NCI-H1694 (cell line): ENCODE measurements at places on chromosomes 12 and 14.

DNA sequence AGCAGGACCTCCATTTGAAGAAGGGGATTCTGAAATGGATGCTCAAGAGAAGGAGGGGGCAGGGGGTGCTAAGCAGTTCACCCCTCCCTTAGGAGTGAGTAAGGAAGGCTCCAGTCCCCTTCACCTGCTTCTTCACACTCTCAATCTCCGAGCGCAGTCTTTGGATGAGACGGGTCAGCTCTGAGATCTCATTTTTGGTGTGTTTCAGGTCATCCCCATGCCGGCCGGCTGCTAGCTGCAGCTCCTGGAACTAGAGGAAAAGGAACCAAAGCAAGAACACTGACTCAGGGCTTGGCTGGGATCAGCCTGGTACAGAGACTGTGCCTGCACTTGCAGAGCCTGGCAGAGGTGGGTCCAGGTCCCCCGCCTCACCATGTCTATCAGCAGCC lies 7.3 kb downstream of the KRT73 start:
- no peak for DNase-seq

DNA sequence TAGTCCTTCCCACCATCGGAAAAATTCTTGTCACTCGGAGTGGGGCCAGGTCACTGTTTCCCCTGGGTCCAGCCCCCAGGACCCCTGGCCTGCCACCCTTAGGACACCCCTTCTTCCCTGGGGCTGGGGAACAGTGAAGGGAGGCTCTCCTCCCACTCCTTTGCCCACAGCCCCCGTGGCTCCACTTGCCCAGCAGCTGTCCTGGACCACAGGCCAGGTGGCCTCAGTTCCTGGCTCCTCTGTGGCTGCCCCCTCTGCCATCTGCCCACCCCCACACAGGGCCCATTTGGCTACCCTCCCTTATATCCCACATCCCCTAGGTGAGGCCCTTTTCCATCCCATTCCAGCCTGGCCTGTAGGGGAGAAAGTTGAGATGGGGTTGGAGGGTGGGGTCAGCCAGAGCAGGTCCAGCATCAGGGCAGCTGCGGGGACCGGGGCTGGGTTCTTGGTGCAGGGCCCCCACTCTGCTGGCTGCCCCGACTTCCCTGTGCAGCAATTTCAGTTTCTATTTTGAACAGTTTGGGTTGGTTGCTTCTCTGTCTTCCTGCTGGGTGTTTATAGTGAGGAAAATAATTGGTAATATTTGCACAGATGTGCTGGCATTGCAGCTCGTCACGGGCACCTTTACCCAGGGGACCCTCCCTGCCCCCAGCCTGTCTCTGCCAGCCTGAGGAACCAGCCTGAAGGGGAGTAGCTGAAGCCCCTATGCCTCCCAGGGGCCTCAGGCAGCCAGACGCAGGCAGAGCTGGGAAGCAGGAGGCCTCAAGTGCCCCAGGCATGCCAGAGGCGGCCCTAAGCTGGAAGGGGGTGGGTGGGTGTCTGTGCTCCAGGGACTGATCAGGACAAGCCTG lies 23.4 kb downstream of the SYNDIG1L start:
- DNase-seq: peak; percentile 78

GRCh38 chr12:43310596-43310995 lies 241.4 kb downstream of the ADAMTS20 start:
- DNase-seq: no peak

- no peak for DNase-seq
Measured at GRCh38 chr12:43109631-43110345, 442.2 kb downstream of the ADAMTS20 start.

DNA sequence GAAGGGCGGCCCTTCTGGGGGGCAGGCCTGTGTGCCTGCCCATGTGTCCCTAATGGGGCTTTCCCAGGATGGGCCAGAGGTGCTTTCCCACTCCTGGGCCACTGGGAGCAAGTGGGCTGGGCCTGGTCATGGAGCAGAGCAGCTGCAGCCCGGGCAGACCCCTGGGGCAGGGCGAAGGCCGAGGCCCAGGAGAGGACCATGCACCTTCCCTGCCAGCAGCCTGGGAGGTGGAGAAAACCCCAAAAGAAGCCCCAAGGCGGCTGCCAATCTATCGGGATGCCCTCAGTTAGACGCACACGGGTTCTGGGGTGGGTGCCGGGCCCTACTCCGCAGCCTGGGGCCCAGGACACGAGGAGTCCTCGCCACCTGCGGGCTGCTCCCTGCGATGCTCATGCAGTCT lies 16.1 kb upstream of the CRIP2 start:
- no peak for DNase-seq

DNA sequence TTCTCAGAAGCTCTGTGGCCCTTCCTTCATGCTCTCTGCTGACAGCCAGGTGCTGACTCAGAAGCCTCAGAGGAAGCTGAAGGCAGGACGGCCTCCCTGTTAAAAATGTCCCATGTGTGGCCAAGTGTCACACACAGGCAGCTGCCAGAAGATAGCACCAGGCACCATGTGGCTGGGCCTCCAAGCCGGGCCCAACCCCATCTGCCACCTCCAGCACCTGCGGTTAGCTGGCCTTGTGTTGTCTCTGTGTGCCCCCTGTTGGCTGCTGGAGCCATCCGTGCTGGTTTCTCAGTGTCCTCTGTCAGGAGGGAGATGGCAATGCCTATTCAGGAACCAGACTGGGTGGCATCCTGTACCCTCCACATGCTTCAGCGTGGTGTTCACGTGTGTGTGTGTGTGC lies 63.2 kb downstream of the TSPAN11 start:
- peak; percentile 96 for DNase-seq

DNA sequence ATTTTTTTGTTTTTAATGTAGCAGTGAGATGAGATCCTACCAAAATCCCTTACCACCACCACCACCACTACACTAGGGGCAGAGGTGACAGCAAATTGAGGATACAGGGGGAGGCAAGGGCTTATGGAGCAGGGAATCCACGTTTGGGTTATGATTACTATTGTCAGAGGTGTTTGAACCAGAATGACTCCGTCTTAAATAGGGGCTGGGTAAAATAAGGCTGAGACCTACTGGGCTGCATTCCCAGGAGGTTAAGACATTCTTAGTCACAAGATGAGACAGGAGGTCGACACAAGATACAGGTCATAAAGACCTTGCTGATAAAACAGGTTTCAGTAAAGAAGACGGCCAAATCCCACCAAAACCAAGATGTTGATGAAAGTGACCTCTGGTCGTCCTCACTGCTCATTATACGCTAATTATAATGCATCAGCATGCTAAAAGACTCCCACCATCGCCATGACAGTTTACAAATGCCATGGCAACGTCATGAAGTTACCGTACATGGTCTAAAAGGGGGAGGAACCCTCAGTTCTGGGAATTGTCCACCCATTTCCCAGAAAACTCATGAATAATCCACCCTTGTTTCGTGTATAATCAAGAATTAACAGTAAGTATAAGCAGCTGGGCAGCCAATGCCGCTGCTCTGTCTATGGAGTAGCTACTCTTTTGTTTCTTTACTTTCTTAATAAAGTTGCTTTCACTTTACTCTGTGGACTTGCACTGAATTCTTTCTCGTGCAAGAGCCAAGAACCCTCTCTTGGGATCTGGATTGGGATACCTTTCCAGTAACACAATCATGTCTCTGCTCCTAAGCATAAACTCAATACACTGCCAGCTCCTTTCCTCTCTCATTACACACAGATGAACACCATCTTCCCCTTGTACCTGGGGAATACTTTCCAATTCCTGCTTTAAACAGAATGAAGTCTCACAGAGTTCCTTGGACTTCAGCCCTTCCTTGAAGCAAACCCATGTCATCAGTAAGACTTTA lies 16.7 kb upstream of the CRY1 start:
- no peak for DNase-seq
